OCI-M1 (cell line): ENCODE measurements at places on chromosomes 3 and 15.

DNA sequence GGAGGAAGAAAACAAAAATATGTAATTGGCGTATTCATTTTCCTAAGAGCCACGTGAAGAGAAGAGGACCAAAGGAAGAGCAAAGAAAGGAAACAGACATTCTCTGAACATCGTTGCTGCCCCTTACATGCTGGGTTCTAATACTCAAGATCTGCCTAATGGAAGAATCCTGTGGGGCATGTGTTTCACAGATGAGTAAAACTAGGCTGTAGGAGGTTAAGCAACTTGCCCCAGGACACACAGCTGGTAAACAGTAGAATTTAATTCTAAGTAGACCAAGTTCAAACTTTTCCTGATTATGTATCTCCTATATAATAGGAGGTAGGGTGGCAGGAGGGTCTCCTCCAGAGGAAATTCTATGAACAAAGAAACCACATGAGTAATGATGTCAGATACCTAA, 106.1 kb upstream of the TNFAIP8L3 start:
- no peak for DNase-seq

DNA sequence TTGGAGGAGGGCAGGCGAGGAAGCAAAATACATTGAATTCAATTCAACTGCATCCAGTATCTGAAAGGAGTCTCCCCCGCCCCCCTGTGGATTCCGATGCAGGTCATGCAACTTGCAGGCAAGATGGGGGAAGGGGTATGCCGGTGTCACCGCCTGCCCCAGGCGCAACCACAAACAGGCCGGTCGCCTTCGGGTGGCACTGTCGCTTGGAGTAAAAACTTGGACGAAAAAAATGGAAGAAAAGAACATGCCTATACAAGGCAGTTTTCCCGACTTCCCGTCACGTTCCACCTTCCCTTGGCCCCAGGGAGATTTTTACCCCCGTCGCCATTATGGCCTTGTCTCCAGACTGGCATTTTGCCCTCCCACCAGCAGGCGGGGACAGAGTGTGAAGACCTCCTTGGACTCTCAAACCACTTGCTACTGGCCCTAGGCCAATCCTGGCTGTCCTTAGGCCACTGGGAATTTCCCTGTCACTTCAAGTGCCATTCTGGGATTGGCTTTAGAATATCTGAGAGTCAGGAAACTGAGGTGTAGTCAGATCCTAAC, 1.6 kb upstream of the NTRK3 start:
- DNase-seq = peak; percentile 1

- DNase-seq = no peak
Observed at GRCh38 chr3:13749063-13749764, 130.7 kb downstream of the WNT7A start.

GRCh38 chr3:16171009-16171408, 3.5 kb upstream of the GALNT15 start:
- no peak for DNase-seq

DNA sequence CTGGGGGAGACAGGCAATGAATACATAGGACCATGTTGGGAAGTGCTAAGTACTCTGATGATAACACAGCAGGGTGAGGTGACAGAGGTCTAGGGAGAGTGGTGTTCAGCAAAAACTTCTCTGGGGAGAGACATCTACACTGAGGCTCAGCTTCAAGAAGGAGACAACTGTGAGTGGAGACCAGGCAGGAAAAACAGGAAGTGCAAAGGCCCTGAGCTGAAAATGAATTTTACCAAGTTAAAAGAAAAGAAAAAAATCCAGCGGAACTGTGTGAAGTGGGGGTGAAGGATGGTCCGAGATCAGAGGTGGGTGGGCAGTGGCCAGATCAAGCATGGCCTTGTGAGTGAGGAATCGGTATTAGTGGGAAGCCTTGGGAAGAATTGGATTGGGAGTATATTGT, 110.1 kb upstream of the CLSTN2 start:
- no peak for DNase-seq

DNA sequence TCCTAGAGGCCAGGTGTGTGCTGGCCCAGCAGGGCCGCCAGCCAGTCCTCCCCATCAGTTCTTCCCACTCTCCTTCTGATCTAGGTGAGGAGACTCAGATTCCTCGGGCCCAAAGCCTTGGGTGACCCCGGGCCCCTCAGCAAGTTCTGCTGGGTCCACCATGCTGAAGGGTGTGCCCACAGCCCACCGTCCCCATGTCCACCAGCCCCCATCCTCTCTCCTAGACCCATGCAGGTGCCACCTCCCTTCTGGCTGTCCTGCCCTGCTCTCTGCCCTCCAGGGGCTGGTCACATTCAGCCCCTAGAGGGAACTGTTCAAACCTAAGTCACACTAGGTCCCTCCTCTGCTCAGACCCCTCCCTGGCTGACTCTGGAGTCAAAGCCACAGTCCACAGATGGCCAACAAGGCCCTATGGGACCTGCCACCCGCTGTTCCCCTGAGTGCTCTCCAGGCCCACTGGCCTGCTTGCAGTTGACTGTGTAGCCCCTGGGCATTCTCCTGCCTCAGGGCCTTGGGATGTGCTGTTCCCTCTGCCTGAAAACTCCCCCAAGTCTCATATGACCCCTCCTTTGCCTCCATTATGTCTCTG, 878 bp upstream of the TLR9 start:
- DNase-seq = no peak

- peak; percentile 84 for DNase-seq
Observed at GRCh38 chr3:39291903-39292329, 12.1 kb upstream of the CX3CR1 start.

DNA sequence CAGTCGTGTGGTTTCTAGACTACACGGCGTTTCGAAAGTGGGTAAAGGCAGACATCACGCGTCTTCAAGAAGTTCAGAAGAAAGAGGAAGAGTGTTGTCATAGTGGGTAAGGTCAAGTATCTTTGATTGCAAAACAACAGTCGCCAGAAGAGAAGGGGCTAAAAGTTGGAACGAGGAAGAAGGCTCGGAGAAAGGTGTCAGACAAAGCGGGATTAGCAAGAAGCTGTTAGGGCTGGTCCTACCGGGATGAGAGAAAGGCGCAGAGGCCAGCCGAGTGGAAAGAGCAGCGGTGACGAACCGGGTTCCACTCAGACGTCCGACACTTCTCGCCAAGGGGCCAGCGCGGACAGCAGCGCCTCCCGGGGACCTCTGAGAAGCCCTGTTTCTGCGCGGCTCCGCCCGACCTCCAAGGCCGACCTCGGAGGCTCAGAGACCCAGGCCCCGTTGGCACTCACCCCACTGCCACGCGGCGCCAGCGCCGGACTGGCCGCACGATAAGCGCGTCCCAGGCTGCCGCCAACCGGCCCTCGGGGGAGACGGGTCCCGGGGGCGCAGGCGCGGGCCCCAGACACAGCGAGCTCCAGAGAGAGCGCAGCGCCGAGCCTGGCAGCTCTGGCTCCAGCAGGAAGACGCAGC, 436 bp downstream of the ADPGK start:
- DNase-seq = peak; percentile 88
